SK-N-SH (cell line): ENCODE measurements at places on chromosomes 1 and 21.

DNA sequence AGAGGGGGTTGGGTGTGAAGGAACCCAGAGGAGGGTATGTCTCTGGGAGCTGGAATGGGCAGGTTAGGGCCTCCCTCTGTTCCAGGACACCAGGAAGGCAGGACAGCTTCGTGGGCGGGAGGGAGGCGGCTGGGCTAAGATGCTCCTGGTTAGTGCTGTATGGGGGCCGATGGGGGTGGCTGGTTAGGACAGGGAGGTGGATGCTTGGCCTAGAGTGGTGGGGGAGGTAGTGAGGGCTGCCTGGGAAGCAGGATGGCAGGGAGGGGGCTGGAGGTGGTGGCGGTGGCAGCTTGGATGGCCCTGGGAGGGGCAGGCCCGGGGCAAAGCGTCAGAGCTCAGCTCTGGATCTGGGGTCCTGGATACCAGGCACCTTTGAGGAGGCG is 6.2 kb upstream of the MMP23B start:
- DNase-seq = no peak

DNA sequence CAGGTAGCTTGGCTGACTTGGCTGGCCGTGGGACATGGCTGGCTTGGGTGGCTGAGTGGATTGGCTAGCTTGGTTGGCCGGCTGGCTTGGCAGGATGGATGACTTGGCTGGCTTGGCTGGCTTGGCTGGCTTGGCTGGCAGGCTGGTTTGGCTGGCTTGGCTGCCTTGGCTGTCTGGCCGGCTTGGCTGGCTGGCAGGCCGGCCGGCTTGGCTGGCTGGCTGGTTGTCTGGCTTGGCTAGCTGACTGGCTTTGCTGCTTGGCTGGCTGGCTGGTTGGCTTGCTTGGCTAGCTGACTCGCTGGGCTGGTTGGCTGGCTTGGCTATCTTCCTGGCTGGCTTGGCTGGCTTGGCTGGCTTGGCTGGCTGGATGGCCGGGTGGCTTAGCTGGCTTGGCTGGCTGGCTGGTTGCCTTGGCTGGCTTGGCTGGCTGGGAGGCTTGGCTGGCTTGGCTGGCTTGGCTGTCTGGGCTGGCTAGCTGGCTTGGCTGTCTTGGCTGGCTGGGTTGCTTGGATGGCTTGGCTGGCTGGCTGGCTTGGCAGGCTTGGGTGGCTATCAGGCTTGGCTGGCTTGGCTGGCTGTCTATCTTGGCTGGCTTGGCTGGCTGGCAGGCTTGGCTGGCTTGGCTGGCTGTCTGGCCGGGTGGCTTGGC is 129.7 kb upstream of the FAM72C start:
- DNase-seq = no peak

DNA sequence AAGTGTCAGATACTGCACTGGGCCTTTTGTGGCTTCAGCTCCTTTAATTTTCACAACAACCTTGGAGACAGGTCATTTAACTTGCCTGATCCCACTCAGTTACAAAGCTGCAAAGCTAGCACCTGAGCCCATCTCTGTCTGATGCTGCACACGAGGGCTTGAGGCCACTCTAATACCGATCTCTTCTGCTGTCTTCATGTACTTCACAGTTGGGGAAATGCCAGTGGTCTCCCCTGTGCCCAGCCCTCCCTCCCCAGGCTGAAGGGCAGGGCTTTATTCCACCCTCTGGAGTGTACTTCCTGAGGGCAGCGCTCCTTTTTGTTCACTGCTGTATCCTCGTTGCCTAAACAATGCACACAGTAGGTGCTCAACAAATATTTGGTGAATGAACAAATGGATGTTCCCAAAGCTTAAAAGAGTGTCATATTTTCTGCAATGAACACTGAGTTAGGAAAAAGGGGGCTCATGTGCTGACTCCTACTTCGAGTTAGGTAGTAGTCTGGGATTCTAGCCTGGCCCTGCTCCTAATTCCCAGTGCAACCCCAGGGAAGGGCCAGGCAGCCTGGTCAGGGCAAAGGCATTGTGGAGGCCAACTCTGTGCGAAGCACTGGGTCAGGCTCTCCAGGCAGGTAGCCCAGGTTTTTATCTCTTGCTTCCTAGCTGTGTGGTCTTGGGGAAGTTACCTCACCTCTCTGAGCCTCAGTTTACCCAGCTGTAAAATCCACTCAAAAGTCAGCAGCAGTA is 1.1 kb downstream of the TMCO4 start:
- DNase-seq = no peak

GRCh38 chr1:31757204-31757679 is 6.9 kb downstream of the ADGRB2 start:
- DNase-seq = peak; percentile 55

DNA sequence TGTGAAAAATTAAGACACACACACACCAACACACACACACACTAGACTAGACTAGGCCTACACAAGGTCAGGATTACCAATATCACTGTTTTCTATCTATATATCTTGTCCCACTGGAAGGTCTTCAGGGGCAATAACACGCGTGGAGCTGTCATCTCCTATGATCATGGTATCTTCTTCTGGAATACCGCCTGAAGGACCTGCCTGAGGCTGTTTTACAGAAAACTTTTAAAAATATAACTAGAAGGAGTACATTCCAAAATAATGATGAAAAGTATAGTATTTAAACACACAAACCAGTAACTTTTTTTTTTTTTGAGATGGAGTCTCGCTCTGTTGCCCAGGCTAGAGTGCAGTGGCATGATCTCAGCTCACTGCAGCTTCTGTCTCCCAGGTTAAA is 20.3 kb upstream of the ZBTB8A start:
- DNase-seq = no peak

- DNase-seq = peak; percentile 64
Measured at GRCh38 chr1:6935361-6935883, 150.2 kb downstream of the CAMTA1 start.

- no peak for DNase-seq
Measured at GRCh38 chr21:25589887-25590286, 17.4 kb downstream of the MRPL39 start.

DNA sequence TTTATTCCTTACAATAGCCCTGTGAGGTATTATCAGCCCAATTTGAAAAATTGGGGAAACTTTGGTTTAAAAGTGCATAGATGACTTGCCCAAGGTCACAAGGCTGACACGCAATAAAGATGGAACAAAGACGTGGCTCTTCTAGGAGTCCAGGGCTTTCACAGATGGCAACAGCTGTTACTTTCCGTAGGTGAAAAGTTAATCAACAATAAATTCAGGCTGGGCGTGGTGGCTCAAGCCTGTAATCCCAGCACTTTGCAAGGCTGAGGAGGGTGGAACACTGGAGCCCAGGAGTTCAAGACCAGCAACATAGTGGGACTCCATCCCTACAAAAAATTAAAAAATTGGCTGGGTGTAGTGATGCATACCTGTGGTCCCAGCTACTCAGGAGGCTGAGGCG is 87.8 kb upstream of the ATF3 start:
- DNase-seq = no peak

- DNase-seq = no peak
Measured at GRCh38 chr21:45364468-45365185, 40.3 kb upstream of the COL18A1 start.

- DNase-seq = peak; percentile 54
Measured at GRCh38 chr1:202656057-202656456, 54.2 kb downstream of the SYT2 start.

DNA sequence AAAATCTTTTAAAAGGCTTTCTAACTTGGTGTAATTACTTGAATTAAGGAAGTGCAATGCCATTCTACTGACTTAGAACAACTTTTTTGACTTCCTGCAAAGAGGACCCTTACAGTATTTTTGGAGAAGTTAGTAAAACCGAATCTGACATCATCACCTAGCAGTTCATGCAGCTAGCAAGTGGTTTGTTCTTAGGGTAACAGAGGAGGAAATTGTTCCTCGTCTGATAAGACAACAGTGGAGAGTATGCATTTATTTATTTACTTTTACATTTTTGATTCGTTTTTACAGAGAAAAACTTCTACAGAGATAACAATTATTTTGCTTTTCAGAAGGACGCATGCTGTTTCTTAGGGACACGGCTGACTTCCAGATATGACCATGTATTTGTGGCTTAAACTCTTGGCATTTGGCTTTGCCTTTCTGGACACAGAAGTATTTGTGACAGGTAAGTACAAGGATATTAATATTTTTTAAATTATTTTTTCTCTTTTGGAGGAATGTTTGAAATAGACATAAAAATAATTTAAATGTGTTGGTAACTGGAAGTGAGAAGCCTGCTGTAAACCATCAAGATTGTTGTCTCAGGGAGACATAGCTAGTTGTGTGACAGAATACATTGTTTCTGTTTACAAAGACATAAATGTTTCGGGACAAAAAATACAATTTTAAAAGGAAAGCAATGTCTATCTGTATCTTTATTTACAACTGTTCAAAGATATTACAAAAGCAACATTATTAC is at the start of gene PTPRC:
PTPRC (plus strand) TSS at position 147 of the 742 bp plus-strand sequence; CDS start at position 376, 229 bp downstream.
- DNase-seq = no peak

DNA sequence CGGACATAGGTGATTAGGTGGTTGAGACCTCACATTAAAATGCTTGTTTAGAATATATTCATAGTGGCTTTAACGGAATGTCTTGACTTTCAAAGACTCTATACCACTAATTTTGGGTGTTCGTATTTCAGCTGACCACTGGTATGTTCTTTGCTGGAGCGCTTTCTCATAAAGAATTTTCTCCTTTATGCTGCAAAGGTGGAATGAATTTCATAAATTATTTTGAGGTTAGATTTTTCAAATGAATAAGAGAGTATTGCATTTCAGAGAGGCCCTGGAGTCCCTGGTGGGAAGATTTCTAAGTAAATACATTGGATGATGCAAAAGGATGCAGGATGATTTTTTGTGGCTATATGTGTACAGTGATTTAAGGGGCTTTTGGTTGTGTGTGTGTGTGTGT is 55.8 kb downstream of the HUNK start:
- no peak for DNase-seq

DNA sequence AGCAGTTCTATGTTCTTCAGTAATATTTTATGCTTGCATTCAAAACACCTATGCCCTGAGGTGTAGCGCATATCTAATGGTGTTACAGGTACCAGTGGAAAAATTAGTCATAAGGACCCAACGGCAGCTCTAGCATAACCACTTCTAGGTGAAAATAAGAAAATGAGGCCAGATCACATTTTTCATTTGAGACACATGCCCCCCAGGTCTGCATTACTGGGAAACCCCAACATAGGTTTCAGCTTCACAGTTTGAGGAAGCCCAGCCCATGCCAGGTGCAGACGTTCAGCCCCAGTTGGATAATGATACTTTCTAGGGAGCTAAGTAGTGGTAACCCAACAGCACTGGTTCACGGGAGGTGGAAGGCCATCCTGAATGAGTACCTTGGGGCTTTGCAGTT is 129.8 kb downstream of the CNIH3 start:
- no peak for DNase-seq

GRCh38 chr21:36708286-36709029 is 9.5 kb downstream of the SIM2 start:
- DNase-seq = no peak

- no peak for DNase-seq
Measured at GRCh38 chr1:22857661-22858060, 115.0 kb downstream of the LACTBL1 start.

- no peak for DNase-seq
Measured at GRCh38 chr1:53619367-53620060, 119.5 kb downstream of the GLIS1 start.

DNA sequence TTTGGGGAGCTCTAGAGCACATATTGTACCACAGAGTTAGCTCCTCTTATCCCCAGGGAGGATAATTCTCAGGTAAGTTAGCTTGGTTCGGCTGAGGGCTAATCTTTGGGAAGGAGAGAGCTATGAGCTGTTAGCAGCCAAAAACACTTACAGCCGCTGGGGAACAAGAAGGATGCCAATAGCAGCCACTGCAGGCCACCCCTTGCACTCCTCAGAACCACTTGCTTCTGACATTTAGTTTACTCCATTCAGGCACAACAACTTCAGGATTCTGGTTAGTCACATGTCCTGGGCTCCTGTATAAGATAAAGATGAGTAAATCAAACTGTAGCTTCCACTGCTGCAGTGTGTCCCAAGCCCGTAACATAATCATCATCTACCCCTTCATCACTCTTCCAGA is 212.6 kb upstream of the ADGRL2 start:
- DNase-seq = no peak

- no peak for DNase-seq
Measured at GRCh38 chr1:236120721-236121153, 21.6 kb upstream of the GPR137B start.

GRCh38 chr1:40997096-40997495 is 17.6 kb downstream of the CTPS1 start:
- no peak for DNase-seq

GRCh38 chr1:214493126-214493796 is 58.1 kb downstream of the PTPN14 start:
- no peak for DNase-seq

- no peak for DNase-seq
Measured at GRCh38 chr1:12161324-12161661, 5.5 kb upstream of the TNFRSF1B start.

DNA sequence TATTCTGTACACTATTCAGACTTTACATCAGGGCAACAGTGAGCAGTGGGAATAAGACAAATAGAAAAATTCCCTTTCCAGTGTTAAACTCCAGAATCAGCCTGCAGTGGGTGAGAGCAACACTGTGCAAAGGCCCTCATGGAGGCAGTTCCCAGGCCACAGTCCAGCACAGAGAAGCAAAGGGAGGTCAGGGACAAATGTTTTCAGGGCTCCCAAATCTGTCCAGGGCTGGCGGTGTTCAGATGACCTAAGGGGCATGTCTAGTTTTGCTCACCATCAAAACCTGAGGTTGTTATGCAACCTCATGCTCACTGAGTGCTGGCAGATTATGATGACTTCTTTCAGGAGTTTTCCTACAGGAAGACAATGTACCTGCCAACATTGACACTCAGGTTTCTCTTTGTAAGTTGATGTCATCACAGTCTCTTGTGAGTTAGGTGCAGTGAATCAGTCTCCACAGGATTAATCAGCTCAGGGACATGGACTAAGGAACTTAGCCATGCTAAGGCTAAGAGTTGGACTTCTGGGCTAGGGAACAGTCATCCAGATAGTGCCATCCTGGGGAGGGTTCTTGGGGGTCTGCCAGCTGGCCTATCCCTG is 3.6 kb upstream of the LCE5A start:
- DNase-seq = no peak

GRCh38 chr1:53180226-53180625 is 16.4 kb upstream of the CPT2 start:
- DNase-seq = no peak

GRCh38 chr1:15362096-15362736 is 47.5 kb upstream of the EFHD2 start:
- DNase-seq = no peak

GRCh38 chr1:29354511-29355098 is 118.3 kb downstream of the PTPRU start:
- no peak for DNase-seq

DNA sequence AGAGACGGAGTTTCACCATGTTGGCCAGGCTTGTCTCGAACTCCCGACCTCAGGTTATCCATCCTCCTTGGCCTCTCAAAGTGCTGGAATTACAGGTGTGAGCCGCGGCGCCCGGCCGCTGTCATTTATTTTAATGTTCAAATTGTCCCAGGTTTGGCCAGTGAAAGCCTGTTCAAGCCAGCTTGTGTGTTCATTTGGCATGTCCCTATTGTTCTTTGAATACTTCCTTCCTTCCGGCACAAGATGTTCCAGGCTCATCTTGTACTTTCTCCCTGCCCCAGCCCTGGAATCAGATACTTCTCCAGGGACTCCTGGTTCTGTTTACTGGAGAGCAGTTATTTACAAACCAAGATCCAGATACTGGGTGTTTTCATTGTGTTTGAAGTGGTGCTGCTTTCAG is 37.0 kb downstream of the ZBTB8B start:
- DNase-seq = no peak
